ENCODE measurements at places on chromosomes 1 and 21. TPM values are rescaled to one million over a fixed set of nuclear protein-coding genes. Genes with fewer than 3 reads are reported as not detected.

CD34 gene
- 0.07 TPM for total RNA-seq

DNA sequence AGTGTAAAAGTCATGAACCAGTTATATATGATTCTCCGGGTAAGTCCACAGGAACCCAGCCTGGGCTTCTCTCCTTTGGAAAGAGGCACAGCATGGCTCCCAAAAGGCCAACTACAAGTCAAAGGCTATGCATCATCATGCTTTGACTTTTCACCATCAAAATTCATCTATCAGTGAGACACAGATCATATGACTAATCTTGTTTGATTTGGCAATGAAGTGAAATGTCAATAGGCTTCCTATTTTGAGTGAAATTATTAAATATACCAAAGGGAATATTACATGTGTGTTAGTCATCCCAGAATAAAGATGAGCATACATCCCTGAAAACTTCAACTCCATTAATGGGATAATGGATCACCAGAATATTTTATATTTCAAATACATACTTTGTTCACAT, 83.5 kb upstream of the ADGRL2 start:
- H3K27me3 ChIP-seq = no peaks in the 10 kb centered on the region
- no peak for DNase-seq
- H3K27ac ChIP-seq = no peak overlapping the region
- H3K36me3 ChIP-seq = no peaks in the 10 kb centered on the region
- H3K4me1 ChIP-seq = no peaks in the 10 kb centered on the region

DNA sequence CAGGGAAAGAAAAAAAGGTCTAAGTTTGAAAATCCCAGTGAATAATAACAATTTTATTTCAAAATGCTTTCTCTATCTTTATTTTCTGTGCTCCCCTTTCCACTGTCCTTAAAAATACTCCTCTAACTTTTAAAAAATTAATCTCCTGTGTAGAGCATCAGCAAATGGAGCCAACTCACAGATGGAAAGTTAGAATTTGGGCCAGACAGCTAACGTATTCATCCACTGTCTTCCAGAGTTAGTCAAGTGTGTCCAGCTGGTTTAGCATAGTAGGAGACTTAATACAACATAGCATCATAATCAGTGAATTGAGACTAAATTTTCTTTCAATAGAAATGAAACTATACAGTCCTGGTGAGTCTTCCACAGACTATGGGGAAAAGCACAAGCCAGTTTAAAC, 419.0 kb upstream of the LRRC7 start:
- H3K27ac ChIP-seq = no peak overlapping the region
- no peak overlapping the region for H3K4me3 ChIP-seq
- no peaks in the 10 kb centered on the region for H3K36me3 ChIP-seq
- no peaks in the 10 kb centered on the region for H3K27me3 ChIP-seq
- peaks cover 5% of the 10 kb centered on the region for H3K4me1 ChIP-seq

DNA sequence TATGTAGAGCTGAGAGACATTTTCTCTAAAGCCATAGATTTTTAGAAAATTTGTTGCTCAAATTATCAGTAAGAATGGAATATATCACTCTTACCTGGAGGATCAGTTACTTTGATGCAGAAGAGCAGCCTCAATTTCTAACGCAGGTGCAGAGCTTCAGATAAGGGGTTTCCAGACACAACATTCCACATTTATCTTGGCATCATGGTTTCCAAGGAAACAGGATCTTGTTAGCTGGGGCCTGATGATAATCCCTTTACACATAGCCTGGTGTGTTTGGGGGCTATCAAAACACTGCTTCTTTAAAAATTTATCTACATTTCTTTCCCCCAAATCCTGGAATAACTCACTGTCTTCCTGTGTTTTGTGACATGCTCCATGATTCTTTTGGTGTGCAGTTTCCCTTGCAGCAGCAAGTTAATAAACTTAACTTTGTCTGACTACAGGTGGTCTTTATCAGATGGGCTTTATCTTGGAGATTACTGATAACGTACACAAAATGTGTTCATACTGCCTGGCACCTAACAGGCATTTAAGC, 2.7 kb upstream of the STX12 start:
- H3K27ac ChIP-seq = no peak overlapping the region
- no peaks in the 10 kb centered on the region for H3K27me3 ChIP-seq
- peaks cover 6% of the 10 kb centered on the region for H3K4me1 ChIP-seq
- no peaks in the 10 kb centered on the region for H3K36me3 ChIP-seq

LRRIQ3 gene
- 0.16 TPM for total RNA-seq

- no peaks in the 10 kb centered on the region for H3K27me3 ChIP-seq
- no peak overlapping the region for H3K27ac ChIP-seq
- no peaks in the 10 kb centered on the region for H3K36me3 ChIP-seq
- no peak overlapping the region for H3K4me3 ChIP-seq
- no peaks in the 10 kb centered on the region for H3K4me1 ChIP-seq
Observed at GRCh38 chr21:15199414-15200383, 134.9 kb upstream of the NRIP1 start.

GRCh38 chr1:6235296-6235677, 477 bp downstream of the ICMT start:
- H3K27me3 ChIP-seq = no peaks in the 10 kb centered on the region
- peak; percentile 9 for DNase-seq
- 0 out of 2 replicates have a peak overlapping the region, but pooled peaks have one; percentile 19 for H3K27ac ChIP-seq
- peaks cover 23% of the 10 kb centered on the region for H3K36me3 ChIP-seq

- DNase-seq = no peak
- no peak overlapping the region for H3K4me3 ChIP-seq
- H3K27ac ChIP-seq = no peak overlapping the region
- no peaks in the 10 kb centered on the region for H3K36me3 ChIP-seq
- no peaks in the 10 kb centered on the region for H3K27me3 ChIP-seq
Observed at GRCh38 chr1:61491497-61491896, 233.4 kb downstream of the TM2D1 start.
